ENCODE measurements at places on chromosomes 6 and 20.
A peak's percentile ranks its signal among the peaks of the same experiment; 100 is the strongest.

DNA sequence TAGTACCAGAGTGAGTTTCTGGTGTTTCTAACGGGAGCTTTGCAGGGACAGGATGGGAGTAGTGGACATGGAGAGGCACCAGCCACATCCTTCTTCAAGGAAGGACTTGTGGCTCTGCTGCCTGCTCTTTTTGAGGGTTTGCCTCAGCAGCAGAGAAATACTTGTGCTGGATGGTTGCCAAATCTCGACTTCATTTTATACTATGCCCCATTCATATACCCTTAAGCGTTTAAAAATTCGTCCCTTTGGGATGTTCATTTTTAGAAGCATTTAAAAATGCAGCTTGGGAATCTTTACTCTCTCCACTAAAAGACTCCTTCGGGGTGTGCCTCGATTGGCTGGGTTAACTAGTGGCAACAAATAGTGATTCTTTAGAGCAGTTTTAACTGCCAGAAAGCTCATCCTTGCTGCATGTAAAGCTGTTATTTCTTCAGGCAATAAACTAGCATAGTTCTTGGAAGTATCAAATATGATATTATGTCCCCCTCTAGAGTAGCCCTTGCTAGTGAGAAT, 126.5 kb upstream of the B3GAT2 start:
- DNase-seq, result no peak

- DNase-seq, result no peak
Observed at GRCh38 chr6:96853083-96853482, 15.8 kb upstream of the GPR63 start.

- DNase-seq, result no peak
Observed at GRCh38 chr6:166834049-166834448, 122.3 kb downstream of the RNASET2 start.

DNA sequence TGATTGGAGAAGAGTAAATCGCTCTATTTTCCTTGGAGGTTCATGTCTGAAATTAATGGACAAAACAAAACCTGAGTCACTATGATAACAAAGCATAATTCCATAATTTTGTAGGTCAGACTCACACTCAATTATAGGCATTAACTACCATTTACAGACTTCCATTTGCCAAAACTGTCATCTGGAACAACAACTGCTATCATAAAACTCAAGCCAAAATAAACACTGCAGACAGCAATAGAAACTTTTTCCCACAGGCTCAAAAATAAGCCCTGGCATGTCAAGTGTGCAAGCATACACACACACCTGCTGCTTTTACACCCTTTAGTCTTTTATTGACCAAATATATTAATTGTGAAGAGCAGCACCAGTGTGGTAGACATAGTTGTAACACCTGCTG, 7.1 kb downstream of the MRPS10 start:
- DNase-seq, result no peak

GRCh38 chr20:6611911-6612605, 155.4 kb upstream of the BMP2 start:
- DNase-seq, result no peak

DNA sequence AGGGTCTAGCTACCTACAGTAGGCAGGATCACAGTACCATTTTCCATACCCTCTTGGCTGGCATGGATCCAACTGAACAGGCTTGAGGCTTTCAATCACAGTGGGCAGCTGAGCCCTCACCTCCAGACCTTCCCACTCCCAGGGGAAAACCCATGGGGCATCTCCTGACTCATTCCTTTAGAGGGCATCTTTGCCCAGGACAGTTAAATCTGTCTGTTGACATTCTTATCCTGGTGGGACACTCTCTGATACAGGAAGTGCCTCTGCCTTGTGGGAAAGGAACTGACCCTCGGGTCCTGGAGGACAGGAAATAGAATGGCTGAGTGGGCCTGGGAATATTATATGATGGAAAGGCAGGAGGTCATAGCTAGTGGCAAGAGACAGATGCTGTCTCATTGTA, 10.2 kb upstream of the EPB41L1 start:
- DNase-seq, result no peak

DNA sequence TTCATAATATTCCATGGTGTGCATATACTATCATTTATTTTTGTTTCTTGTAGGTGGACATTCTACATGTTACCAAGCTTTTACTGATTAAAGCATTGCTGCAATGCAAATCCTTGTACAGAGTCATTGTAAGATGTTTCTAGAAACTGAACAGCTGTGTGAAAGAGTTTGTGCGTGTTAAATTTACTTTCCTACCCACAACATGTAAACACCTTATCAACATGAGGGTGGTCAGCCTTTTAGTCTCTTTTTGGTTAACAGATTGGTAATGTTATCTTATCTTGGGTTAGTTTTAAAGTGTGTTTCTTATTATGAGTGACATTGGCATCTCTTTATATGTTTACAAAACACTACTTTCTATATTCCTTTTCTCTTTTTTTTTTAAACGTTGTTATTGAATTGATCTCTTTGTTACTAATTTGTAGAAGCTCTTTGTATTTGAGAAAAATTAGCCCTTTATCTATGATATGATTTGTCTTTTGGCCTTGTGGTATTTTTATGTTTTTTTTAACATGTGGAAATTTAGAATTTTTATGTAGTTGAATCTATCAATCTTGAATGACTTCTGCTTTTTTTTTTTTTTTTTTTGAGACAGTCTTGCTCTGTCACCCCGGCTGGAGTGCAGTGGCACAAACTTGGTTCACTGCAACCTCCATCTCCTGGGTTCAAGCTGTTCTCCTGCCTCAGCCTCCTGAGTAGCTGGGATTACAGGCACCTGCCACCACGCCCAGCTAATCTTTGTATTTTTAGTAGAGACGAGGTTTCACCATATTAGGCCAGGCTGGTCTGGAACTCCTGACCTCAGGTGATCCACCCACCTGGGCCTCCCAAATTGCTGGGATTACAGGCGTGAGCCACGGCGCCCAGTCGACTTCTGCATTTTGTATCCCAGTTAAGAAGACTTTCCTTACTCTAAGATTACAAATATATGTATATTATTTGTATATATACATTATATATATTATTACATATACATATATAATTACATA, 112.1 kb downstream of the TCP11 start:
- DNase-seq, result no peak

GRCh38 chr6:82237013-82237412, 10.5 kb downstream of the IBTK start:
- no peak for DNase-seq

GRCh38 chr6:46103441-46104115, 26.2 kb upstream of the ENPP4 start:
- no peak for DNase-seq

DNA sequence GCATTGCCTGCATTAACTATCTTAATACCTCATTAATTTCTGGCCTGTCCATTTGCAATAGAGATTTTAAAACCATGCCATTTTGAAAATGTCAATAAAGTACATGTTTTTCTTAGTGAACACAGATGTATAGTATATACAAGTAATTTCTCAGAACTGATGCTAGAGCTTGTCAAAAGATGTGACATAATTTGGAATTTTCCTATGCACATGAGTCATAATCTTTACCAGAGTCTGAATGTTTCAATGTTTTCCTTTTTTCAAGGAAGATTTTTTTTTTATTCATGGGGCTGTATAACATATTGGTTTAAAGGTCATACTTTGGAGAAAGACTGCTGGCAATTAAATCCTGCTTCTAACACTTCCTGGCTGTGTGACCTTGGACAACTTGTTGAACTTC, 1347.5 kb upstream of the ADGRB3 start:
- no peak for DNase-seq

GRCh38 chr6:158803733-158804143, 15.4 kb downstream of the EZR start:
- no peak for DNase-seq

GRCh38 chr6:155310596-155310995, 3.7 kb downstream of the TFB1M start:
- no peak for DNase-seq

DNA sequence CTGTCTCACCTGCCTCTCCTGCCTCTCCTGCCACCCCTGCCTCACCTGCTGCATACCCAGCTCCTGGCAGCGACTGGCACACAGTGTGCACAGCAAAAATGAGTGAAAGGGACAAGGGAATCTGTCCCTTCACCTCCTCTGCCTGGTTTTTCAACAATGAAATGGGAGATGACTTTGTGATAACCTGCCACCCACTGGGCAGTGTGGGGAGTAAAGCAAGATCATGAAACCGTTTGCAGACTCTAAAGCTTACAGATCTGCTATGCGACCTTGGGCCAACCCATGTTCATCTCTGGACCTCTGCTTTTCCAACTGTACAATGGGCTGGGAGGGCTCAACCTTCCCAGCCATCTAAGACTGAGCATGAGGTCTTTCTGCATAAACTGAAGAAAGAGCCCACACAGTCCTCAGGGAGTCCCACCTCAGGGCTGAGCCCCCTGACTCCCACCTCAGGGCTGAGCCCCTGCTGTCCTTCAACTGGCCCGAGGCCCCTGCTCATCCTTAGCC, 81.1 kb downstream of the RIPOR3 start:
- DNase-seq, result no peak

- DNase-seq, result peak; percentile 69
Observed at GRCh38 chr6:151475653-151476523, 17.9 kb upstream of the CCDC170 start.

GRCh38 chr6:21800948-21801438, 207.4 kb downstream of the SOX4 start:
- DNase-seq, result no peak

GRCh38 chr6:87093651-87094050, 1.3 kb downstream of the CGA start:
- DNase-seq, result no peak

DNA sequence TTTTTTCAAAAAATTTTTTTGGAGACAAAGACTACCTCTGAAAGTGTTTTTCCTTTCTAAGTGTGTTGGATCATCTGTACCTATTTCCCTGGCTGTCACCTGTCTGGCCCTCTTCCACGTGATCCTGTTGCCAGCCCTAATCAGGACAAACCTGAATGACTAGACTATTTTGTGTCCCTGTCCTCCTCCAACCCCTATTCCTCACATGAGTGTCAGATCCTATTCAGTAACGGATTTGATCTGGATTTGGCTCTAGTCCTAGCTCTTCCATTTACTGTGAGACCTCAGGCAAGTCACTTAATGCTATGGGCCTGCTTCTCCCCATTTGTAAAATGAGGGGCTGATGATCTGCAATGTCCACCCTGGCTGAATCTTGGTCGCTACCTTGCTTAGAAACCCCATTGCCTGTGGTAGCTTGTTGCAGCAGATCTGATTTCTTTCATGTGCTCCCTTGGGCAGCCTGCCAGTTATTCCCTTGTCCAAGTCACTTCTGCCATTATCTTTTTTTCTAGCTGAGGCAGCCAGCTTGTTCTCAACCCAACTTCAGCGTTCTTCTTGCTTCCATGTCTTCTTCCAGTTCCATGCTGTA, 4.8 kb downstream of the PHF20 start:
- DNase-seq, result no peak

- DNase-seq, result no peak
Observed at GRCh38 chr20:39111359-39112177, 149.4 kb downstream of the DHX35 start.

DNA sequence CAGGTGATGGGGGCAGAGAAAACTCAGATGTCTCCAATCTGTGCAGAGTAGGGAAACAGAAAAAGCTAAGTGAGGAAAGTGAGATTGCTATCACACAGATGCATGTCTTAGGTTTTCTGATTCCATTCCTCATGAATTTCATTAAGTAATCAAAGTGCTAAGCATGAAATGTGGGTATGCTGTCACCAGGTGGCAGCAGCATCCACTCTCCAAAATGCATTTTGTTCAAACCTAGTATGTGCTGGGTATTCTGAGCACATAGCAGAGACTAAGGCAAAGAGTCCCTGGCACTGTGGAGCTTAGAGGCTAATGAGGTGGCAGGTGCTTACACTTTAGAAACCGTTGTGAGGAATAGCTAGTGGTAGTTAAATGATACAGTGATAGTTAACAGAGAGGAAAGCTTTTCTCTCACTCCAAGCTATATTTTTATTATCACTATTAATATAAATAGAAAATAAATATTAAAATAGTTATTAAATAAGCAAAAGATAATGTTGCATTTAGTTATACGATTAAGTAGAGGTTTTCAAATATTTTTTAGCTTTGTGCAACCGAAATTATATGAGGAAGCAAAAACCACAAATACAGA, 179.5 kb downstream of the CDH26 start:
- DNase-seq, result no peak

- DNase-seq, result no peak
Observed at GRCh38 chr20:10551732-10552724, 116.9 kb downstream of the SLX4IP start.

- no peak for DNase-seq
Observed at GRCh38 chr20:15047042-15047441, 709.6 kb upstream of the FLRT3 start.

GRCh38 chr6:52130440-52130839, 43.0 kb upstream of the PKHD1 start:
- DNase-seq, result no peak

DNA sequence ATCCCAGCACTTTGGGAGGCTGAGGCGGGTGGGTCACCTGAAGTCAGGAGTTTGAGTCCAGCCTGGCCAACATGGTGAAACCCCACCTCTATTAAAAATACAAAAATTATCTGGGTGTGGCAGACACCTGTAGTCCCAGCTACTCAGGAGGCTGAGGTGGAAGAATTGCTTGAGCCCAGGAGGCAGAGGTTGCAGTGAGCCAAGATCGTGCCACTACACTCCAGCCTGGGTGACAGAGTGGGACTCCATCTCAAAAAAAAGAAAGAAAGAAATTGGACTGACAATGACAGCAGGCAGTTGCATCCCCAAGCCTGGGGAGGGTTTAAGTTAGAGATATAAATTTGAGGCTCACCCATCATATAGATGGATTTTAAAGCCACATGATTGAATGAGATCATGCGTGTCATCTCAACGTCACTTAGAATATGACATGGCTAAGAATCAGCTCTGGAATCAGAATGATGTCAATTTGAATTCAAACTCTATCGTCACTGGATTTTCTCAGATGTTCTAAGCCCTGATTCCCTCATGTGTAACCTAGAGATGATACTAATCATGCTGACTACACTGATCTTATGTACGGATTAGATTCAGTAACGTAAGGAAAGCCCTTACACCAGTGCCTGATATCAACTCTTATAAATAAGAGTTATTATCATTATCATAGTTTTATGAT, 534.0 kb upstream of the JARID2 start:
- DNase-seq, result no peak

- no peak for DNase-seq
Observed at GRCh38 chr6:105810105-105810921, 275.8 kb upstream of the PRDM1 start.

- DNase-seq, result peak; percentile 92
Observed at GRCh38 chr6:158853072-158853879, 34.1 kb upstream of the EZR start.

DNA sequence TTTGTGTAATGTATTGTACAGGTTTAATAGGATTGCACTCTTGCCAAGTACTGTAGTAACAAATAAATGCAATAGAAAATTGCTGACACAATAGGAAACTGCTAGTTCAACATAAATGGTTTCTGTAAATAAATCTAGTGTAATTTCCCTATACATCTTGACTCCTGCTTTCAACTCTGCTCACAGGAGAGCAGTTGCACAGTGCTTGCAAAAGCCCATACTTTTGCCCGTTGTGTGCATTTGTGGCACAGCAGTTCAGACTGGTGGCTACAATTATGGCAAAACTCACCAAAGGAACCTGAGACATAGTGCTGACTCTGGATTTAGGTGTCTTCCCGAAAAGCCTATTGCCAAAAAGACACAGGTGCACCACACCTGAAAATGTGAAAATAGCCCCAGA, 953.3 kb upstream of the SLC35B3 start:
- DNase-seq, result no peak

All from upper lobe of right lung (tissue), 1 donor.